ENCODE measurements at places on chromosomes 2 and 18. TPM values are rescaled to one million over a fixed set of nuclear protein-coding genes. Genes with fewer than 3 reads are reported as not detected.

DNA sequence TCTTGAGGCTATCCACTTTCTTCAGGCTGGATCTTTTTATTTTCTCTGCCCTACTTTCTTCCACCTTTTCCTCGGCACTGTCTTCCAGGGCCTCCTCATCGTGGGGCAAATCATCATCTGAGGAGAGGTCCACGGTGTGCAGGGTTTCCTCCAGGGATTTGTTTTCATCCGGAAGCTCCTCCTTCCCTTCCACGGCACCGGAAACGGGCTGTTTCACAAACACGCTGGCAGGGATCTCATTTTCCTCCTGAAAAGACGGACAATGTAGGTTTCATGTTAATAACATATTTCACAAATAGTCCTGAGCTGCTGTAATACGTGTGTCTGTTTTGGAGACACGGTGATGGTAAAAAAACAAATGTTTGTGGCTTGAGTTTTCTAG is 10.4 kb downstream of the CAVIN2 start:
- no peak for DNase-seq

GRCh38 chr2:212197776-212198175 is 340.8 kb downstream of the ERBB4 start:
- DNase-seq: no peak

DNA sequence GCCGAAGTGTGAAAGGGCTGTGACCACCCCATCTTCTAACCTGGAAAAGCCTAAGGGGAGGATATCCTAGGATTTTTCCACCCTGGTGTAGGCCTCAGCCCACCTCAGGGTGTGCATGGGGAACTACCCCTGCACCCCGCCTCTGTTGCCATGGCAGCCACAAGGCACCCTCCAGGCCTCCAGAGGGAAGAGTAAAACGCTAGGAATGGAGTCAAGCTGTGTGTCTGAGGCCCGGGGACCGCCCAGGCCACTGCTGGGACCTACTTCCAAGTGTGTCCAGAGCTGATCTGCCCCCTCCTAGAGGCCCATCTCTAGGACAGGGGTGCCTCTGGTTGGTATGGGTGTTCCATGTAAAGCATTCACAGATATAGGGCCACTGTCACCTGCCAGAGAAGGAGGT is 86.7 kb downstream of the PLB1 start:
- DNase-seq: no peak

- no peak for DNase-seq
These were observed 346.3 kb upstream of the TNP1 start for GRCh38 chr2:217206016-217206725.

Gene RAB11FIP5
- 13.3 TPM for total RNA-seq

GRCh38 chr2:47631792-47632398 is 151.1 kb upstream of the MSH6 start:
- DNase-seq: peak; percentile 52

GRCh38 chr18:79397830-79398761 is 2.4 kb downstream of the NFATC1 start:
- no peak for DNase-seq

Measured in NCI-H460 (cell line).